Activated T-cell treated with anti-CD3 and anti-CD28 coated beads for 4 hours (primary cell): ENCODE measurements at places on chromosomes 1 and 21.

DNA sequence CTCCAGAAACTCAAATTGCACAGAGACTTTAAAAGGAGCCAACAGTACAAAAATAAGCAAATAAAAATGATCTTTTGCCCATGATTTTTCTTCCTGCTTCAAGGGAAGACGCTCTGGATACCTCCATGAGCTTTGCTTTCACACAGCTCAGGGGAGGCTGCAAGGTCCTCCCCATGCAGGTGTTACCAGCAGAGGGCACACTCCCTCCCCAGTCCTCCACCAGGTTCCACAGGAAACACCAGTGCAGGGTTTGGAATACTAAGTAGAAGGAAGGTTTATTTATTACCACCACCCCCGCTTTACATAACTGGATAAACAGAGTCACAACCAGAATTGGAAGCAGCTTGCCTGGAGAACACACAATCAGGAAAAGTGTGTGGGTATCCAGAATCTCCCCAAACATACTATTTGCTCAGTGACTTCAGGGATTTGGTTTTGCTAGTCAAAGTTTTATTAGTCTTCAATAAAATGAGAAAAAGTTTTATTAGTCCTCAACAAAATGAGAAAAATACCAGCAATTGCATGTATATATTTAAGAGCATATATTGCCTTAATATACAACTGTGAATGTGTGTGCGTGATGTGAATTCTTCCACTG lies 37.3 kb downstream of the HSD3B1 start:
- no peak for DNase-seq

- DNase-seq: no peak
Observed at GRCh38 chr1:30305519-30305918, 417.9 kb downstream of the MATN1 start.

- no peak for DNase-seq
Observed at GRCh38 chr1:26160527-26161414, 1.9 kb downstream of the FAM110D start.

GRCh38 chr1:93111065-93111464 lies 32.0 kb downstream of the MTF2 start:
- DNase-seq: no peak

DNA sequence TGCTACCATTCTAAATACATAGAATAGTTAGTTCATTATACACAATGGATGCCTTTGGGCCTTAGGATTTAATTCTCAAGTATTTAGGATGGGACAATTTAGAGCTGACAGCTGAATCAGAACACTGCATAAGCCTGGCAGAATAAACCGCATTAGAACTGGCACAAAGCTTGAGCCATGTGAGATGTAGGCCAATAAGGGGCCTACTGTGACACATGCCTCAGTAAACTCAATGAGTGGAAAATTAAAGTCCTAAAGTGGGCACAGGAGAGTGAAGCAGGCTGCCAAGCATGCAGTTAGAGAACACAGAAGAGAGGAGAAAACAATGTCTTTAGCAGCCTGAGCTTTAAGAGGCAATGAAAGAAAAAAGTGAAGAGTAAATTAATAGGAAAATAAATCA lies 24.3 kb downstream of the SCYL3 start:
- DNase-seq: no peak

GRCh38 chr1:230281556-230281955 lies 144.6 kb downstream of the PGBD5 start:
- no peak for DNase-seq

DNA sequence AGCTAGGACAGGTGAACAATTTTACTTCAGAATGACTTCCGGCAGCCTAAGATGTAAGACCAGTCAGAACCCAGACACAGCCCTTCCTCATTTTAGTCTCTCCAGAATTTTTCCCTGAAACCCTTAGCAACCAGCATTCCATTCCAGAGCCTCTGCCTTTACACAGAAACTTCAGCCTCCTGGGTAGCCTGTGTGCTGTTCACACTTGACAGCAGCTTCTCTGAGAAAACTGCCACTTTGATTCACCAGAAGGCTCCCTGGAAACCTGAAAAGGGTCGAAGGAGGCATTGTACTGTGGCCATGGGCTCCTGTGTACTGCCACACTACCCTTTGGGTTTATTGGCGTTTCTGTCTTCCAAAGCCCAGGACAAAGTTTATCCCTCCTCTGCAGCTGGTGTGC lies 17.4 kb downstream of the HYI start:
- no peak for DNase-seq

- no peak for DNase-seq
Observed at GRCh38 chr1:25573591-25573930, 30.2 kb downstream of the LDLRAP1 start.

DNA sequence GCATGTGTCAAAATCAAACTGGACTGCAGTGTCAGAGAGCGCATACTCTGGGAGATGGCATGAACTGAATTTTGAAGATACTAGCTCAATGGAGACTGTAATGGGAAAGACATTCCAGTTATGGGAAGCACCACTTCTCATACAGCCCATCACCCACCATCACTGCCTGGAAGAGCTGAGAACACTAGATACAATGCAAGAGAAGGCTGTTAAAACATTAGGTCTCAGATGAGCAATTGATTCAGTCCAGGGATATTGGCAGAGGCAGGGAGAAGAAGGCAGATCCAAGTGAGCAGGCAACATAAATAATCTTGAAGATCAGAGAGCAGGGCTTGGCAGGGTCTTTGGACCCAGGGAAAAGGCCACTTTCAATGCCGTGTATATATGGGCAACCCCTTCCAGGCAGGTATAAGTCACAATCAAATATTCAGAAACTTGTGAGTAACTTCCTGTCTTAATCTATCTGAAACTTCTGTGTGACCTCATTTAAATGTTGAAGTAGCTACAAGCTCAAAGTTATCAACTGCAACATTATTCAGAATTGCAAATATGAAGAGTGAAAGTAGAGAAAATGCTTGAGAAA lies 290.3 kb upstream of the SGIP1 start:
- no peak for DNase-seq

DNA sequence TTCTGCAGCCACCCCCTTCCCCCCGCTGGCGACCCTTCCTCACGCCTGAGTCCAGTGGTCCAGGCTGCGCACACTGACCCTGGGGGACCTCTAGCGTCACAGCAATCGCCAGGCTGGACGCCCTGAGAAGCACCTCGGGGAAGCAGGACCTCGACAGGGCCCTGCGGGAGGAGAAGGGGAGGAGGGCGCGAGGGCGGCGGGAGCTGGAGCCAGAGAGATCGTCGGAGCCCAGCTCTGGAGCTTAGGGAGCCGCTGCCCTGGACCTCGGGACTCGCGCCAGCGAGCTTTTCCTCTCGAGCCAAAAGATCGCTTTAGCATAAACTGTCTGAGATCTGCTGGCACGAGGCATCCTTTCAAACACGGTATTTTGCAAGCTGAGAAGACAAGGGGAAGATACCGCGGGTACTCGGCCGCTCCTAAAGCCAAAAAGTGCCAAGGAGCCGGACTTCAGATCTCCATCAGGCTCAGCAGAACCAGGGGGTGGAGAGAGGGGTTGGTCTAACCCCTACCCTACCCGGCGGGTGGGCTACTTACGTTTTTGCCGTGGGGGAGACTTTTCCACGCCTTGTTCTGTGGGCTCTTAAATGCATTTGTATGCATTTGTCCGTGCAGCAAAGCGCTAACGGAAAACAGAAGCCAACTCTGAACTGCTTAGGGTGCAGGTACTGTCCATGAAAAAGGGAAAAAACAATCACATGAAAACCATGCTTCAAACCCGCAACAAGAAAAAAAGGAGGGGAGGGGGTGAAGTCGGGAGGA lies 586 bp downstream of the COL24A1 start:
- DNase-seq: no peak

DNA sequence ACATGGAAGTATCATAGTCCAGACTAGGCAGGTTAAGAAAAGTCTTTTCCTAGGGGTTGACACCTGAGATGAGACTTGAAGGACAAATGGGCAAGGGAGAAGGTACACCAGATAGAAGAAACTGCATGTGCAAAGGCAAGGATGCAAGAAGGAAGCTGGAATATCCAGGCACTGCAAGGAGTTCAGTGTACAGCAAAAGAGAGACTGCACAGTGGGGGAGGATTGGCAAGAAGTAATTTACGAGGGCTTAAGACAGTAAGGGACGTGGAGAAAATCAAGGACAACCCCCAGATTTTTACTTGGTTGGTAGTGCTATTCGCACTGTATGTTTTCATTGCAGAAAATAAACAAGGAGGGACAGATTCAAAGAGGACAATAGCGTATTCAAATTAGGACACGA lies 58.5 kb downstream of the DNM3 start:
- DNase-seq: no peak

DNA sequence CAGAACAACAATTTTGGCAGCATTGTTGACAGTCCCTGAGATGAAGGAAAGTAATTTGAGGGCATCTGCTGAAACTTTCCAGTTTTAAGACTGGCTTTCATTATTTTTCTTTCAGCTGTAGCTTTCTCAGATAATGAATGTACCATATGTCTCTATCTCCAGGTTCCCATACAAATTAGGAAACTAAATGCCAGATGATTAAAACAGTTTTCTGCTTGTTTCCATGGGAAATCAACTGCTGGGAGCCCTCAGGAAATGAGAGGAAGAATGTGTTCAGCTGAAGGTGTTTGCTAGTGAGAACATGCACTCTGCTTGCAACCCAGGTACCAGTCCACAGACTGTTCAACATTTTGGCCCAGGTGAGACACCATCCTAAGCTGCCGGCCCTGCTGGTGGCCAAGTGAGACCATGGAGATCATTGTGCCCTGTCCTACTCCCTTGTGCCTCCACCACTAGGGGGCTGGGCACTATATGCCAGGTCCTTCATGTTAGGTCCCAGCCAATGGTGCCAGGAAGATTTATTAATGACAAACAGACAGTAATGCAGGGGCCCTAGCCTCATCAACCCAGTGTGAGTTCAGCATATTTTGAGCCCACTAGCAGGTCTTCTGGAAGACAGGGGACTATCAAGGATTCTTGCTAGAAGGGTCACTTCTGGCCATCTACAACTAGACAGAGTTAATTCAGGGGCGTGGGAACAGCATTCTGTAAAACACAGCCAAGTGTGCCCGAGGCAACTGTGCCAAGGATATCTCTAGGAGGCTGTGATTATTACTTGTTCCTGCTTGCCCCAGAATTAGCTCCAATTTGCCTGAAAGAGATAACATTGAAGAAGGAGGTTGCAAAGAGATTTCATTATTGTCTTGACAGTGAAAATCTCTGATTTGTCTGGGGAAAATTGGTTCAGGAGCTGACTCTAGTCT lies 17.0 kb upstream of the LRRC8C start:
- no peak for DNase-seq

DNA sequence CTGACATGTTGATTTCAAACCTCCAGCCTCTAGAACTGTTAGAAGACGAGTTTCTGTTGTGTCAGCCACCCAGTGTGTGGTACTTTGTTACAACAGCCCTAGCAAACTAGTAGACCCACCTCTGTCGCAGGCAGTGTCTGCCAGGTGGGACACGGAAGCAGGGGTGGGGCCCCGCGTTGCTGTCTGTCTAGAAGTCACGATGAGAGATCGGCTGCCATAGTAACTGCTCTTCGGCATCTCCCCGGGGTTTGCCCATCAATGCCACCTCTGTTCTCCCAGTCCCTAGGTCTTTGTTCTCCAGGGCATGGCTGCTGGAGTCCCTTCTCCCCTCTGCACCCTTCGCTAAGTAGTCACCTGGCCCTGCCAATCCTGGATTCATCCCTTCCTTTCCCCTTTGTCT lies 15.2 kb upstream of the CLSTN1 start:
- DNase-seq: no peak

DNA sequence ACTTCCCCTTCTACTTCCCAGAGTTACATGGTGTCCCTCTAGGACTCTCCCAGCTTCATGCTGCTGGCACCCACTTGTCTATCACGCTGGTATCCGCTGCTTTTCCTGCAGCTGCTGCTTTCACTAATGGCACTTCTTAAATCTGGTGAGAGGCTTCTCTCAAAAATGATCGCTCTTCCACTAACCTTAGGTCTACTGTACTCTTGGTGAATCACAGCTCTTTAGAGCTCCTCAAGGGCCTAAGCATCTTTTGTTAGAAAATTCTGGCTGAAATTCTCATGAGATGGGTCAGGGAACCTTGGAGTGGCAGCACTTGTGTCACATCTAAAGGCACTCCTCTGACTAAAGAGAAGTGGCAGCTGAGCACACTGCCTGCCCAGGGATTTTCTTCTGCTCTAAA lies 32.1 kb downstream of the ZMYND12 start:
- no peak for DNase-seq

DNA sequence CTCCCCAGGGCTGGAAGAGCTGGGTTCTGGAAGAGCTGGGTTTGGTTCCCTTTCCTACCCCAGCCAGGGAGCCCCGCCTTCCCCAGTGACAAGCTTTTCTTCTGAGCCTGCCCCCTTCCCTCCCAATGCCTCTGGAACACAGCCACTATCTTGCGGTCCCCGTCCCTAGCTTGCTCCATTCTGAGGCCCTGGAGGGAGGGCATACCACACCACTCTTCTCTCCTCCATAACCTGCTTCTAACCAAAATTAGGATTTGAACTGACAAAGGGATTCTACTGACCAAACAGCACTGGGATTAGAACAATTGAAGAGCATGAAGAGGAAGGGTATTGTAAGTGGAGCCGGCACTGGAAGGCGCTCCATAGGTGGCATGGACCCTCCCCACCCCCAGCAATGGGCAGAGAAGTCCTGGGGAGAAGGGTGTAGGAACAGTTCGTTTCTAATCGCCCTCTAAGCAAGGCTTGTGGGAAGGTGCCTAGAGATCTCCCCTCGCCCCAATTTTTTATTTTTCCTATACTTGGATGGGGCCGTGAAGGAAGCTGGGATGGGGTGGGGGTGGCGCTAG lies 690 bp downstream of the C1orf216 start:
- no peak for DNase-seq

GRCh38 chr1:81710857-81711256 lies 89.9 kb upstream of the ADGRL2 start:
- DNase-seq: no peak

DNA sequence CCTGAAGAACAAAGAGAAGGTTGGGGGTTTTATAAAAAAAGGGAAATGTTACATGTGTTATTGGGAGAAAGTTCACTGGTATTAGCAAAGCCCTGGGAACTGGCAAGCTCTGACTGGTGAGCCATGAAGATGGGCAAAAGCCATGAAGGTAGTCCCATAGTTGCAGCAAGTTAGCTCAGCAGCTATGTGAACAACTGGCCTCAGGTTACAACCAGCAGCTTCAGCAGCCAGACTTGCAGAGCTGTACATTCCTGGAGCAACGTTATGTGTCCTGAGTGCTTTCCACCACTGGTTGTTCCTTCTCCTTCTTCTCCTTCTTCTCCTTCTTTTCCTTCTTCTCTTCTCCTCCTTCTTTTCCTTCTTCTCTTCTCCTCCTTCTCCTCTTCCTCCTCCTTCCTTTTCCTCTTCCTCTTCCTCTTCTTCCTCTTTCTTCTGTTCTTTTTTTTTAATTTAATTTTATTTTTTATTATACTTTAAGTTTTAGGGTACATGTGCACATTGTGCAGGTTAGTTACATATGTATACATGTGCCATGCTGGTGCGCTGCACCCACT lies 56.1 kb upstream of the TLR5 start:
- DNase-seq: no peak

GRCh38 chr1:204480515-204480914 lies 14.1 kb downstream of the PIK3C2B start:
- no peak for DNase-seq
